ENCODE measurements at places on chromosomes 7 and 10.

- no peak for DNase-seq
These were observed 138.4 kb upstream of the ABCB5 start for GRCh38 chr7:20477067-20477466.

DNA sequence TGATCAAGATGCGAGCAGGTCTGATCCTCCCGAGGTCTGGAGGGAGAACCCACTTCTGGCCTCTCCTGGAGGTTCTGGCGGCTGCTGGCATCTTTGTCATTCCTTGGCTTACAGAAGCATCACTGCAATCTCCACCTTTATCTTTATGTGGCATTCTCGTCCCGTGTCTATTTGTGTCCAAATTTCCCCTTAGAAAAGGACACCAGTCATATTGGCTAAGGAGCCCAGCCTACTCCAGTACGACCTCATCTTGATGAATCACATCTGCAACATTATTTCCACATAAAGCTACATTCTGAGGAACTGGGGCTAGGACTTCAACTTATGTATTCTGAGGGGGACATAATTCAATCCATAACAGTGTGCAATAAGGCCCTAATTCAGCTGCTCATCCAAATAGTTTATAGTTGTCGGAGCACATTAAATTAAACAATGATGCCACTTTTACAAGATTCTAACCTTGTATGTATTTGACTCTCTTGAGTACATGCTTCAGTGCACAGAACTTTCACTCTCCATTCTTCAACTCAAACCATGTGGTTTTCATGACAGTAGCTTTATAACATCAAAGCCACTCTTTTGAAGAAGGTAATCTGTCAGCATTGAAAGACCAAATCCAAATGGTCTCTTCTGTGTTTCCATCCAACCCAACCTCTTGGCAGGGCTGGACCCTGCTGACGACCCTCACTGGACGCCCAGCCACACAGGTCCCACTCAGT lies 86.2 kb upstream of the DDC start:
- DNase-seq, result no peak

GRCh38 chr10:107689323-107689722 lies 524.8 kb upstream of the SORCS1 start:
- DNase-seq, result no peak

GRCh38 chr7:28446131-28446530 lies 33.8 kb downstream of the CREB5 start:
- DNase-seq, result no peak

GRCh38 chr10:94125856-94126255 lies 132.1 kb downstream of the PLCE1 start:
- DNase-seq, result no peak

GRCh38 chr7:28041508-28042314 lies 138.9 kb downstream of the JAZF1 start:
- no peak for DNase-seq

DNA sequence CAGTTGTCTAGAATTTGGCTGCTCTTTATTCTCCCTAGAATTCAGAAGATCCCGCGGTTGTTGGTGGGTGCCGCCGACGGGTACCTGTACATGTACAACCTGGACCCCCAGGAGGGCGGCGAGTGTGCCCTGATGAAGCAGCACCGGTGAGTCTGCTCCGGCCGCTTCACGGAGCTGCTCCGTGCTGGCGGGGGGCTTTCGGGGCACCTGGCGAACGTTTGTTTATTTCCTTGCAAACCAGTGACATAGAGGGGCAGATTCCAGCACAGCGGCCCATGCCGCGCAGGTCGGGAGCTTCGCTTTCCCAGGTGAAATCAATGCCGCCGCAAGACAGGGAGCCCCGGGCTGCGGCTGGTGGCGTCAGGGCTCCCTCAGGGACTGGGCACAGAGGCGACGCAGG lies 38.0 kb downstream of the WIPI2 start:
- no peak for DNase-seq

DNA sequence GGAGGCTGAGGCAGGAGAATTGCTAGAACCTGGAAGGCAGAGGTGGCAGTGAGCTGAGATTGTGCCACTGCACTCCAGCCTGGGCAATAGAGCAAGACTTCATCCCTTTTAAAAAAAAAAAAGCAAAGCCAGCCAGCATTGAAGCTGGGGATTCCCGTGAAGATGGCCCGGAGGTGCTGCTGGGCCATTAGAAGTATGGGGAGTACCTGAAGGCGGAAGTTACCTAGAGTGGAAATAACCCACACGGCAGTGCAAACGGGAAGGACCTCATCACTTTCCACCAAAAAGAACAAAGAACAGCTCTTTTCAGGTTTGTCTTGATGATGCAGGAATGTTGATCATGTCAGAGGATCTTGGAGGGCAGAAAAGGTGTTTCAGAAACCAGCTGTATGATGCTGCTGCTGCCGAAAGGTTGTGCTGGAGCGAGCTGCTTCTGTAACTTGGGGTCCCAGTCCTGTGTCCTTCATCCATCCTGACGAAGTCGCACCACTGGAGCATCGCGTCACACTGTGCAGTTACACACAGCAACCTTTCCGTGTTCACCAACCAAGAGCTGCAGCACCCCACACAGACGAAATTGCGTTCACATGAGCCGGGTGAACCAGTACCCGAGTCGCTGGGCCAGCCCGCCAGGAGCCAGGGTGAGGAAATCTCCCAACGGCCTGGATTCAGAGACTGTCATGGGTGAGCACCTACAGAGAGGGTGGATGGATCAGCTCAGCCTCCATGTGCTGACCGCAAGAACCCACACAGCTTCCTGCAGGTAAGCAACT lies 8.2 kb downstream of the ZFAND2A start:
- DNase-seq, result no peak

- DNase-seq, result no peak
These were observed at the start of gene IKZF1 for GRCh38 chr7:50304129-50304910. Gene IKZF1, plus strand, starts transcription at chr7:50304716. Its CDS starts 14,346 bp downstream, at chr7:50319062.

DNA sequence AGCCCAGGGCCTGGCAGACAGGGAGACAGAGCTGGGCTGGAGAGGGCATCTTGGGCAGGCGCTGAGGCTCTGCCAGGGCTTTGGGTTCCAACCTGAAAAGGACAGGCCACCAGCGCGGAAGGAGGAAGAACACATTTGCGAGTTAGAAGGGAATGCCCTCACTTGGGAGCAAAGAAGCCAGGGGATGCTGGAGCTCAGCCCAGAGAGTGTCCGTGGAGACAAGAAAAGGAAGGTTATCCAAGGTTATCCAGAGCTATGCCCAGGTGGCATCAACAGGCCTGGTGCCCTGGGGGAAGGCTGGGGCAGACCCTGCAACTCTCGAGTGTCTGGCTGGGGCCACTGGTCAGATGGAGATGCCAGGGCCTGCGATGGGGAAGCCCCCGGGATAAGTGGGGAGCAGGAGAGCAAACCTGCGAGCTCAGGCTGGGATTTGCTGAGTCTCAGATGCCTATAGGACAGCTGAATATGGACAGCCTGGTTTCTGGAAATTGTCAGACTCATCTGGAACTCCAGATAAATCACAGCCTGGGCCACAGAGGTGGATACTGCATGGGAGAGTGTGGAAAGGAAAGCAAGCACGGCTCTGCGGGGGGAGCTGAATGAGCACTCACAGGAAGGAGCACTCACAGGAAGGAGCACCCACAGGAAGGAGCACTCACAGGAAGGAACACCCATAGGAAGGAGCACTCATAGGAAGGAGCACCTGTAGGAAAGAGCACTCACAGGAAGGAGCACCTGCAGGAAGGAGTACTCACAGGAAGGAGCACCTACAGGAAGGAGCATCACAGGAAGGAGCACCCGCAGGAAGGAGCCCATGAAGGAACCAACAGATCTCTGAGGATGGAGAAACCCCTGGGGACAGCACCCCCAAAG lies 152.1 kb downstream of the ADAM12 start:
- DNase-seq, result no peak

DNA sequence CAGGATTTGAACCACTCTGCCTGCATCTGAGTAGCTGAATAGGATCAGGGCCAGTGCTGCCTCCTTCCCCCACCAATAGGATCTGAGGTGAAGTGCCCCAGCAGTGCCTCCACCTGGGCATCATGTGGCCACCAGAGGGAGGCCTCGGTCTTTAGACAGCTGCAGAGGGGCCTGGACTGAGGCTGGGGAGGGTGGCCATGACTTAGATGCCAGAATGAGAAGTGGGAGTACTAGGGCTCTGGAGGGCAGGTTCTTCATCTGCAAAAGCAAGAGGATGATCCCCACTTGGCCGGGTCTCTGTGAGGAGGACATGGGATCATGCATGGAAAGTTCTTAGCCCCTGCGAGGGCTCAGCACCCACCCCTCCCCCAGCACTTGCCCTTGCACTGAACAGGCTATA lies 56.9 kb downstream of the NEUROG3 start:
- peak; percentile 10 for DNase-seq

DNA sequence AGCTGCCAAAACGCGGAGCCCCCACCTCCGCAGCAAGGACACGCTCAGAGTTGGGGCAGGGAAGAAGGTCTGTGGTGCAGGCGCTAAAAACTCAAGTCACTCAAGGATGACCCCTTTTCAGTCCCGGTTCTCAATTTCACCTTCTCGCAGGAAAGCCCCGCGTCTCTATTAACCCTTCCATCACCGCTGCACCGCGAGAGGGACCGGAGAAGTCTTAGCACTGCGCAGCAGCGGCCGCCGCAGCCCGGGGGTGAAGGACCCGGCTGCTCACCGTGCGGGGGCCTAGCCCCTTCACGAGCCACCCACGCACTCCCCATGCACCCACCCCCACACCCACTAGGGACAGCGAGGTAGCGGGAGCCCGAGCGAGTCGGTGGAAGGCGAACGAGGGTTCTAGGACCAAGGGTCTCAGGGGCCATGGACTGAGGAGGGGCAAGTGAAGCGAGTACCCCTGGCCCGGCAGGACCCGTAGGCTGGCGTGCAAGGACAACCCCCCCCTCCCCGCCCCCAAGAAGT lies 162.9 kb downstream of the SH3PXD2A start:
- DNase-seq, result no peak
